ENCODE measurements at places on chromosomes 1 and 21.

- DNase-seq = no peak
These were observed 64.3 kb downstream of the ANKRD13C start for GRCh38 chr1:70290218-70290617.

- no peak for DNase-seq
These were observed 268.8 kb downstream of the KCTD3 start for GRCh38 chr1:215835951-215836350.

GRCh38 chr1:220726634-220727033, 21.5 kb upstream of the MTARC2 start:
- no peak for DNase-seq

- peak; percentile 17 for DNase-seq
These were observed 2.2 kb downstream of the SLC19A2 start for GRCh38 chr1:169483500-169483966.

DNA sequence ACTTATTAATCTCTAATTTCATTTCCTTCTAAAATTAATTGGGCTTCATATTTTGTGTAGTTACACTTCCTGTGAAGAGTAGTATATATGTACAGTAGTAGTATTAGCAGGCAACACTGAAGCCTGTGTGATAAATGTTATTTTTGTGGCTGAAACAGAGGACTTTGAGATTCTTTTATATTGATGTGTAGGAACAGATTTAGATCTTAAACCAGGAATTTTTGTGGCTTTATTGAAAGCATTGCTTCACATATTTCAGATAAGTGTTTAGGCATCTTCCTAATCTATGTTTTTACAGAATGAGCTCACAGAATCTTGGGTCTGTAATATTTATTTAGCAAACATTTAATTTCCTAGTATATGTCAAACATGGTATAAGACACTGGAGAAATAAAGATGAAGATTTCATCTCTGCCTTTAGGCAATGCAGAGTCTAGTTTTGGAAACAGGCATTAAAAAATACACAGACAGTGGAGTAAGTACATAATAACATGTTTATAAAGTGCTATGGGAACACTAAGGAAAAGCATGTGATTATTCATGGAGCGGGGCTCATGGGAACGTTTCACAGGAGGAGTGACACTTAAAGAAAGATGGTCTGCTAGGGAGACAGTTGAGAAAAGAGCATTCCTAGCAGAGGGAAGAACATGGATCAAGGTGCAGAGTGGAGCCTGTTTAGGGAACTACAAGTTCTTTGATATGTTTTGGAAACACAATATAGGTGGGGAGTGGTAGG, 52.7 kb downstream of the MIGA1 start:
- peak; percentile 47 for DNase-seq

DNA sequence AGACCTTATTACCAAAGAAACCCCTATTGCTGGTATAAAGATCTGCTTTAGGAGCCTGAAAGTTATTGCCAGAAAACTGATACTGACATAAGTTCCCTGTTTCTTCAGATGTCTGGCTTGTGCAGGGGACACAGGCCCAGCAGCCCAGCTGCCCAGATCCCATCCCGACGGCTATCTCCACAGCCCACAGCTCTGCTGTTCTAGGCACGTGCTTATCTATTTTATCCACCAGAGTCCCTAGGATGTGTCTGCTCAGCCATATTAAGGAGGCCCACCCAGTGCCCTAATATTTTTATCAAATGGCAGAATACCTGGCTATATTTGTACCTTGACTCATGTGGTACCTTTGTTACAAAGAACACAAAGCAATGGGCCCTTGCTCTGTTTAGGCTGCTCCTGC, 58.9 kb downstream of the DDX20 start:
- DNase-seq = no peak

GRCh38 chr21:46486481-46487126, 27.9 kb downstream of the DIP2A start:
- DNase-seq = no peak

DNA sequence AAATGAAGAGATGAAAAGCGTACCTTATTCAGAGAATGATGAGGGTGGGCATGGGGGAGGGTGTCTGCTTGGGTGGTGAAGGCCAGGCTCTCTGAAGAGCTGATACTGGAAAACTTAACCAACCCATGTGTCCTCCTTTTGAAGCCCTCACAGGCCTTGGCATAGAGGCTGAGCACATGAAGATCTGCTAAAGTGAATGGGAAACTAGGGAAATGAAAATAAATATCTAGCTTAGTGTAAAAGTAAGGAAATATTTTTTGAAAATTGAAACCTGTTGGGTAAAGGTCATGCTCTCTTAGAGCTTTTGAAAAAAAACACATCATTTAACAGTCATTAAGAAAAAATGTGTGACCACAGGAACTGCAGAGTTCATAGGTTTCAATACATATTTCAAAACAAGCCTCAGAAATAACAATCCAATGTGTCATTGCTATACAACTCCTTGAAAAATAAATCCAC, 40.5 kb upstream of the RALGPS2 start:
- no peak for DNase-seq

GRCh38 chr1:66767626-66768025, 15.4 kb downstream of the DYNLT5 start:
- DNase-seq = no peak

DNA sequence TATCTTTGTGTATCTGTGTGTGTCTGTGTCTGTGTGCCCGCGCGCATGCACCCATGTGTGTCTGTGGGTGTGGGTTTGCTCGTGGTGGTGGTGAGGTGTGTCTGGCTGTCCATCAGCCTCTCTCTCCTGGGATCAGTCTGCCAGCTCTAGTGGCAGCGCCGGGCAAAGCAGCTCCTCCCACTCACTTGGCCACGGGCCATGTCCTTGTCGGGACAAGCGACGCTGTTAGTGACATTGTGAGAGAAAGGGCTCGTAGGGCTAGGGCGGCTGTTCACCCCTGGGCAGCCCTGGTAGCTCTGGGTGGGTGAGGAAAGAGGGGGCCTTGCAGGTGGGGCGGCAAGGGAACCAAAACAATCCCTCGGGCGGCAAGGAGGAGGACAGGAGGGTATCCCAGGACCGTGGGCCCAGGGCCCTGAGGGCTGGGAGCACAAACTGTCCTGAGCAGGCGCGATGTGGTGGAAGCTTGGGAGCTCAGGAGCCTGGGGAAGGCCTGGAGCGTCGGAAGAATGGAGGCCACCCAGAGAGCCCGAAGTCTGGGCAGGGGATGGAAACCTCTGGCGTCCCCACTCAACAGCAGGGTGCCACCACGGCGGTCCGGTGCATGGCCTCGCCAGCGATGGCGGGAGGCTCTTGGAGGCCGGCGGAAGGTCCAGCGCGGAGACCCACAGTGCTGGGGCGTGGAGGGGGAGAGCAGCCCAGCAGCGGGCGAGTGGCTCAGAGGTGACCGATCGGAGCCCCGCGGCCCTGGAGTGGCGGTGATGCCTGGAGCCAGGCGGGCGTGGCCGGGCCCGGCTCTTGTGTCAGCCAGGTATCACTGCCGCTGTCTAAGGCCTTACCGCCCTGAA, 140.5 kb downstream of the LIPI start:
- no peak for DNase-seq

DNA sequence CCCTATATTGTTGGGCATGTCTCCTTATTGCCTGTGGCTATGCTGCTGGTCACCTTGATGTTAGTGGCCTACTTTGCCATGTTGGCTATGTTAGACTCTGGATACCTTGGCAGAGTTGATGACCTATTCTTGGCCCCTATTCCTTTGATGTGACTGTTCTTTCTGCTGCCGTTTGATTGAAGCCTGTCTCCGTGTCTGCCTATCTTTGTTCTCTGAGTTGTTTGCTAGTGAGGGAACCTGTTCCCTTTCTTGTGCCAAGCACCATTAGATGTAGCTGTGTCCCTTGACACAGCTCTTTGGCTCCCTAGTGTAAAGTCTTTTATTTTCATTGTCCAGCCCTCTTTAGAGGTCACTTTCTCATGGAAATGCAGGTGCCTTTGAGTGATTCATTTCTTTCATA, 28.7 kb upstream of the PAPPA2 start:
- no peak for DNase-seq

GRCh38 chr1:117895482-117896114, 33.8 kb downstream of the GDAP2 start:
- DNase-seq = peak; percentile 78

DNA sequence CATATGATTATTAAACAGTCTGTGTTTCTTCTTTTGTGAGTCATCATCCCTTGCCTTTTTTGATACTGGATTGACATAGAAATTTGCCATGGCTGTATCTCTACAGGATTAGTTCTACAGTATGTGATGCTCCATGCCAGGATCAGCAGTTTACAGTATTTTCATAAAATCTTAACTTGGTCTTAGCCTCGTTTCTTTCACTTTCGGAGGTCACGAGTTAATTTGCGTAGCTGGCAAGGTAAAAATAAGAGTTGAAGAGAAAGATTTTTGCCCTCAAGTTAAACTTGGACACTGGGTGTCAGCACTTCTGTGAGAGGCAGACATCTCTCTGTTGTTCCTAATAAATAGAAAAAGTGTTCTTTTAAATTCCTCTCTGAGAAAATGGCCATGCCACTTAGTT, 79.1 kb downstream of the CACNA1E start:
- DNase-seq = no peak

DNA sequence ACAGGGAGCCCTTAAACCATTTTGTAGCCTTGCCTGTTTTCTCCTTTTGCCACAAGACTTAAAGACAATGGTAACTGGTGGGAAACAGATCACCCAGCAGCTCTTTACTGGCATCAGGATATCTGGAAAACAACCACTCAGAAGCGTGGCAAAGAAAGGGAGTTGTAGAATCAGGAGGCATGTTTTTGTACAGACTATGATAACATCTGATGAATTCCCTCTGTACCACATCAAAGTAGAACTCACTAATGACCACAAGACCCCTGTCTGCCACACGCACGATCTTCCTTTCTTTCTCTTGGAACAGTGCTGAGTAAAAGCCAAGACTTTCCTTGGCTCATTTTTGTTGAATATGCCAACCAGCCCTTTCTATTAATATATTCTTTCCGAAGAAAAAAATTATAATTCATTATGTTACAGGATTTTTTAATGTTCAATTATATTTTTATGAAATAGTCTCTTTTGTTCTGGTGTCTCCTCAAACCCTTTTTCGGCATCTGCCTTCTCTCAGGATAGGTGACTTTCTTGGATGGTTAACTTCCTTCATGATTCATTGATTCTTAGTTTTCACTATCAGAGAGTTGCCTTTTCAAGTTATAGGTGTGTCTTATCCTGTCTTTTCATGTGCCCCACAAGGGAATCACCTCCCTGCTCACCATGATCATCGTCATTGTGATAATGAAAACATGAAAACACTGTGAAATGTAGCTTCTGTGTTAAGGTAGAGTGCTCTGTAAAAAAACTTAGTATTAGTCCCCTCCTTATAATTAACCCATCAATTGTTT, 7.9 kb upstream of the PHGDH start:
- DNase-seq = no peak

GRCh38 chr1:216456682-216457081, 33.4 kb upstream of the USH2A start:
- DNase-seq = no peak

- no peak for DNase-seq
These were observed 29.0 kb downstream of the PTAFR start for GRCh38 chr1:28147264-28148094.

DNA sequence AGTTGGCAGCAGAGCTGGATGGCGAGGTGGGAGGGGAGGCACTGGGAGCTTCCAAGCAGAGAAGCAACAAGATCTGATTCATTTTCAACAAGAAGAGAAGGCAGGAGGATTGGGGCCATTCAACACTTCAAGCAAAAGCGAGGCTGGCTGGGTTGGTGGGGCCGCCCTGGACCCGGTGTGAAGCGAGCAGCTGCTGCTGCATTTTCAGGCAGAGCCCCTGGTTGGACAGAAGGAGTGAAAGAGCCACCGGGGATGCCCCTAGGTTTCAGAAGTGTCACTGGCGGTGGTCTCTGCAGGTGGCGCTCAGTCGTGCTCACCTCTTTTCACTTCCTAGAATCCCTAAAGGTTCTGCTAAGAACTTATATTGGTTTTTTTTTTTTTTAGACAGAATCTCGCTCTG, 18.0 kb downstream of the SLC2A7 start:
- DNase-seq = no peak

Measured in femur (tissue), 1 donor.